ENCODE measurements at places on chromosomes 2 and 18.

DNA sequence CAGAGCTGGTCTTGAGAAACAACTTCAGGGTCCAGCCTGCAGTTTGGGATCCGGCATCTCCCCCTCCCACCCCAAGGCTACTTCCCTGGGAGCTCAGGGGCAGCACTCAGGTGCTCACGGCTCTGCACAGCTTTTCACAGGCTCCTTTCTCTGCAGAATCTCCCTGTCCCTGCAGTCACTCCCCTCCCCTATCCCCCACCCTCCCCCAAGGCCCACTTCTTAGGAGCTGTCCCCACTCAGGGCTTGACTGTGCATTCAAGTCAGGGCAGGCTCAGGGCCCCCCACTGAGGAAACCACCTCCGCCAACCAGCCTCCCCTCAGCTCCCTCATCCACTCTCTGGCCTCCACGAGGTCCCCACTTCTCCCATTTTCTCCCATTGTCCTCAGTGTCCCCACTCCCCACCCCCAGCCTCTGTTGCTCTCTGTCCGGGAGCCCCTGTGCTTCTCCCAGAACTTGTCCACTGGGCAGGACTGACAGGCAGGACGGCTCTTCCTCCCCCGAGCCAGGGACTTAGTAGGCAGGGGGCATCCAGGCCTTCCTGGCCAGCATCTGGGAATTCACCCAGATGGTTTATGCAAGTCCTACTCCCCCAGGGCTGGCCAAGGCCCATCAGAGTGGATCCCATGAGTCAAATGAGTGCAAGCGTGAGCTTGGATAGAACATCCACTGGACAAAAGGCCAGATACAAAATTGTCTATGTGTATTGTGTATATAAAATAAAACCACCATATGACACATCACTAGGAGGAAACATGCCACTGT is 7.6 kb downstream of the NMUR1 start:
- peak; percentile 82 for DNase-seq

DNA sequence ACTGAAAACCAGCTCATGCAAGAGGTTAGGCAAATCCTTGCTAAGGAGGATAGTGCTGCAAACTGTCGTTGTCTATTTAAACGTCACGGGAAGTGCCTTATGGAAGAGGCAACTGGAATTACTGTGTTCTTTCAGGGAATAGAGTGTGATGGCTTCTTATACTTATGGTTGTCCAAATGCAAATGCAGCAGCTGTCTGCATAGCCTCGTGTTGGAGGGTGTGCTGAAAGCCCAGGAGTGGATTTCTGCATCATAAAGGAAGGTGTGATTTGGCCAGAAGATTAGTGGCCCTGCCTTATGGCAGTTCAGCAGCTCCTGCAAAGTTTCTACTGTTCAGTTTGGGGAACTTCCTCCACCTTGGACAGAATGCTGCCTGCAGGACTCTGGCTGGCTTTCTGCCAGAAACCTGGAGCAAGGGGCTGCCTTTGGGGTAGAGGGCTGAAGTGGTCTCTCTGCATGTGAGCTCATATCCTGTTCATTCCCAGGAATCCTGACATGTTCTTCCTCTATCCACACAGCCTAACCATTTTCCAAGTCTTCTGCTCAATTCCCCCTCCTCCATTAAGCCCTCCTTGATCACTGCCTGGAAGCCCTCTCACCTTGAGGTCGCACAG is 321.2 kb upstream of the CXCR4 start:
- no peak for DNase-seq

GRCh38 chr2:121791801-121792221 is 36.4 kb downstream of the TSN start:
- no peak for DNase-seq

GRCh38 chr2:10335046-10335840 is 32.5 kb downstream of the HPCAL1 start:
- DNase-seq = no peak

- no peak for DNase-seq
Observed at GRCh38 chr2:172038604-172039003, 38.9 kb downstream of the METAP1D start.

DNA sequence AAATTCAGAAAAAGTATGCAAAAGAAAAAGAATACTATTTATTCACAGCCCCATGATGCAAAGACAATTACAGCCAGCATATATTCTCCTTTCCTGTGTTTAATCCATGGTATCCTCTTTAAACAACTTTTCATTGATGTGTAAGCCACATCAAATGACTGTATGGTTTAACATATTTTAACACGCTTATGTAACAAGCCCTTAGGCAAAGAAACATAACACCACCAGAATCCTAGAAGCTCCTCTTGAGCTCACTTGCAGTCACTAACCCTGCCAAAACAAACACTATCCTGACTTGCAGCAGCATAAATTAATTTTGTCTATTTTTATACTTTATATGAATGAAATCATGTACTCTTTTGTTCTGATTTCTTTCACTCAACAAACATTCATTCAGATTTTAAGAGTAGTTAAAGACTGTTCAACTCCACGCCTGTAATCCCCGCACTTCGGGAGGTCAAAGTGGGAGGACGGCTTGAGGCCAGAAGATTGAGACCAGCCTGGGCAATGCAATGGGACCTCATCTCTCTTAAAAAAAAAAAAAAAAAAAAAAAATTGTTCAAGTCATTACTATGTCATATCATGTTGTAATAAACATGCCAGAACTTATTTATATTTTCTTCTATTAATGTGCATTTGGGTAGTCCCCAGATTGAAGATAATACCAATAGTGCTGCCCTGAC is 226.3 kb downstream of the NBAS start:
- DNase-seq = no peak

GRCh38 chr2:158701101-158701500 is 94.0 kb upstream of the DAPL1 start:
- DNase-seq = no peak

DNA sequence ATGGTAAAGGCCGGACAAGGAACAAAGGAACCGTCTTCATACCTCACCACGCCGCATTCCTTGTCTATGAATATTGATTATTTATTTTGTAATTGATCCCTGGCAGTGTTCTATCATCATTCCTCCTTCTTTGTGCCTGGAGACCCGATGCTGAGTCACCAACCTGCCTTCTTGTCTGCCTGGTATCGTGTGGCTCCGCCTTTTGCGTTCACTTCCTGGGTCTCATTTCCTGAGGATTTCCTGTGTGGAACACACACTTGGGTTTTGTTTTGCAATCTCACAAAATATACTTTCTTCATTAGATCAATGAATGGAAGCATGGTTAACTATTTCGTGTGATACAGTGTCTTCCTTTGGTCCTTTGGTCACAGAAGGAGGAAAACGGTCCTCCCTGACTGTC is 95.5 kb upstream of the SNTG2 start:
- DNase-seq = no peak

DNA sequence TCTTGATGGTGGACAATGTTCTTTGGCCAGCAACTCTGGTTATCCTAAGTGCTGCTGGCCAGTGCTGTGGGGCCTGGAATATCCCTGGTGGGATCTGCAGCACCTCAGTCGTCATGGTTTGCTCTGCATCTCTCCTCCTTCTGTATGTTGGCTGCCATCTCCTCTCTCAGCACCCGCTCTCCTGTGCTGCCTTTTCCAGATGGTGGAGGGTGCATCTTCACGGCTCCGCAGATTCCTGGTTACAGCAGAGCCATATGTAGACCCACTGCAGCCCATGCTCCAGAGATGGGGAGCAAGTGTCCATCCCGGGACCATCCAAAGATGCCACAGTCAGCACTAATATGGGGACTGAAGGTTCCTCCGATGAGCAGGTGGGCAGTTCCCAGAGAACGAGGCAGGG is 90.0 kb downstream of the VAPA start:
- DNase-seq = peak; percentile 59

- no peak for DNase-seq
Observed at GRCh38 chr18:65924904-65925303, 174.1 kb downstream of the CDH7 start.

DNA sequence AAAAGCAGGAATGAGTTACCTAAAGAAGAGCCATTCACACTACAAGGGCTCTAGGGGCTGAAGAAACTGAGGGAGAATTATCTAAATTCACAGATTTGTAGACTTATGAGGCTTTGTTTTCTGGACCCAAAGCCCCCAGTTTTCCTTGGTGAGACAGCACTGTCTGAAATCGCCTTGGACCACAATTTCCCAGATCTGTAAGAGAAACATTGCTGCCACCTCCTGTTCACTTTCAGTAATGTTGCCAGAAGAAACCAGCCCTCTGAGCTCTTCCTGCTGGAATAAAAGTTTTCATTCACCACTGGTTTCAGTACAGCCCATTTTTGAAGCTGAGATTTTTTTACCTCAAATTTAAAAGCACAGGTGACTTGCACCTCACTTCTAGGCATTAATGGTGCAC is 169.2 kb downstream of the CDH20 start:
- no peak for DNase-seq

GRCh38 chr2:97745474-97746174 is 32.2 kb downstream of the ZAP70 start:
- no peak for DNase-seq

DNA sequence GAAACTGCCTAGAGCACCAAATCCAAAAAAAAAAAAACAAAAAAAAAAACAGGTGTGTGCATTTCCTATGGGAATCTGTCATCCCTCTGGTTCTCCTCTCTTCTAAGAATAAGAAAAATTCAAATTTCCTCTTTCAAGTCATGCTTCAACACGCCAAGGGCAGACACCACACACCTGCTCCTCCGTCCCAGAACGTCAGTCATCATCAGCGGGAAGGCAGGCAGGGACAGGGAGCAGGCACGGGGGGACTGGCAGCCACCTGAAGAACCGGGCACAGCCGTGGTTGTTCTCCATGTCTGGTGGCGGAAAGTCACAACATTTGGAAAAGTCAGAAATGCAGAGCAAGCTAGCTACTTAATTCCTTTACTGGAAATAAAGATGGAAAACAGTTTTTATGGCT is 214.8 kb downstream of the IKZF2 start:
- no peak for DNase-seq

- no peak for DNase-seq
Observed at GRCh38 chr2:7976206-7976605, 705.6 kb upstream of the ID2 start.

GRCh38 chr2:44937688-44938240 is 3.7 kb upstream of the SIX3 start:
- DNase-seq = no peak

- no peak for DNase-seq
Observed at GRCh38 chr2:26633351-26633945, 7.7 kb downstream of the CIB4 start.

DNA sequence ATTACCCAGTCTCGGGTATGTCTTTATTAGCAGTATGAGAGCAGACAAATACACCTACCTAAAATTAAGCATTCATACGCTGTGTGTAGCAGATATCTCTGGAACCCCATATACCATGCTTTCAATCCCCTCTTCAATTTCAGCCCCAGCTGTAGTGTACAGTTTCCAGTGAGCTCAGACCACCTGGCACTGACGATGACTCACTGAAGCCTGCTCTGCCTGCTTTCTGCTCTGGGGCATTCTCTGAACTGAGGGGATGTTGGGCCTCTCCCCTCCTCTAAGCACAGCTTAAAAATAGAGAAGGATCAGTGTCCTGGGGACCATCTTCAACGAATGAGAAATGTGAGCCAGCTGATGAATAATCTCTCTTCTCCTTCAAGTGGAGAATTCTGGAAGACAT is 8.7 kb upstream of the CCL20 start:
- no peak for DNase-seq

DNA sequence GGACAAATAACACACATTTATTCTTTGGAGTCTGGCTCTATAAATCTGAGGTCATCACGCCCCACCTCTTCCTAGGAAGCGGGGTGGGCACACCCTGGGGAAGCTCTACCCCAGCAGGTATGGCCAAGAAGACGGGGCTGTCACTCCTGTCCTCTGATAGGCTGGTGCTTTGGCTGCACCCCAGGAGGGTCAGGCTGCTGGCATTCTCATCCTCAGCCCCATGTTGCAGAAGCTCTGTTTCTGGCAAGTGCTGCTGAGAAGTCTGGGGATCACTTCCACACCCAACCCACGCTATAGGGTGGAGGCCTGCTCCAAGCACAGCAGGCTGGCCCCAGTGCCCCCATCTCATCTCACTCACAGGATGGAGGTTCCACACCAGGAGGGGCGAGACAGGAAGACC is 17.6 kb downstream of the ARHGEF4 start:
- no peak for DNase-seq

DNA sequence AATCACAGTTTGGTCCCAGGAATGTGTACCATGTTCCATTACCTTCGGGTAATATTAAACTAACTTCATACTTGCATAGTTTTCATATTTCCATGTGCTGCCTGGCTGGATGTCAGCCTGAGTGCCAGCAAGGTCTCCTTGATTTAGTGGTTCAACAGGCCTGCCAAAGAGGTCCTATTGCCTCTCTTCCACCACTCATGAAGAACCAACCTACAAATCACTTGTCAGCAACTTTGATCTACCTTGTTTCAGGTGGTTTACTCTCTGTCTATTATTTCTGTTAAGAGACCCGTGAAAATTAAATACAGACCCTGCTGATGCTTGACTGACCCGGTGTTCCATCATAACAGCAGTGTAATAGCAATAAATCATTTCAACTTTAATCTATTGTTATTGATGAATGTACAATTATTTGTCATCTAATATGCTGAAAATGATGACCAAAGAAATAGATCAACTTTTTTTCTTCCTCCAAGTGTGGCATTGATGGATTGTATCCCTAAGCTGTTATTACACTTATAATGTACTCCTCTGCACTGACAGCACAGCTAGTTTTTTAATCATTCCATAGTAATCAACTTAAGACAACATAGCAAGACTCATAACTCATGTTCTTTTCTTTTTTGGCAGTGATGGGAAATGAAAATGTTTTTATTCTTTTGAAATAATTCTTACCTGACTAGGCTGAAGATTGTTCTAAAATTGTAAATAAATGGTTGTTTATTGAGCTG is 1220.2 kb upstream of the ACVR2A start:
- DNase-seq = no peak

GRCh38 chr18:28723506-28723905 is 546.6 kb upstream of the CDH2 start:
- no peak for DNase-seq

All from mesenteric fat pad (tissue), 1 donor.